Naive B cell (primary cell): ENCODE measurements at places on chromosomes 4 and X. TPM values are rescaled to one million over a fixed set of nuclear protein-coding genes. Genes with fewer than 3 reads are reported as not detected.

The WAS gene
- 12.7 TPM for polyA plus RNA-seq

The STK26 gene
- 56.7 TPM for polyA plus RNA-seq

The RBMXL3 gene
- not detected for polyA plus RNA-seq

The NOX1 gene
- polyA plus RNA-seq, result not detected

The MSMO1 gene
- polyA plus RNA-seq, result 23.6 TPM

DNA sequence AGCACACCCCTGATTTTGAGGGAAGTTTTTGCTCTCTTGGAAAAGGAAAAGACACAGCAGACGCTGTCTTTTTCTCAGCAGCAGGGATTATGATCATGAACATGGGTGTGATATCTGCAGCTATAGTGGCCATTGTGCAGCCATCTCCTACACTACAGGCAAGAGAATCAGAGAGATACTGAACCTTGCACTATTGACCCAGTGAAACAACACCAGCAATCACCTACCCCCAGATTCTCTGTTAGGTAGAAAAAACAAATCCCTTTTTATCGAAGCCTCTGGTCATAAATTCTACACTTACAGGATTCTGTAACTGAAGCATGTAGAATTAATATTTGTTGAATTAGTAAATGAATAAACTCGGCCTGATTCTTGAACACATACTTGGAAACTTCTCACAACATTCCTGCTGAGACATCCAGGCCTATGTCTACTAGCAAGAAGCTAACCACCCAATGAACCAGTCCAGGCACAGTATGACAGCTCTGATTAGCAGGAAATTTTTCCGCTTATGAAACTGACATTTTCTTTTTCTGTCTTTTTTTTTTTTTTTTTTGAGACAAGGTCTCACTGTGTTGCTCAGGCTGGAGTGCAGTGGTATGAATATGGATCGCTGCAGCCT is 5.0 kb upstream of the AFAP1 start:
- no peak for DNase-seq

- no peak for DNase-seq
Observed at GRCh38 chr4:14868426-14869395, 133.6 kb upstream of the CPEB2 start.

- DNase-seq, result no peak
Observed at GRCh38 chrX:55451626-55451989, 319 bp upstream of the MAGEH1 start.

GRCh38 chr4:100907465-100908454 is 389.9 kb upstream of the EMCN start:
- DNase-seq, result no peak

DNA sequence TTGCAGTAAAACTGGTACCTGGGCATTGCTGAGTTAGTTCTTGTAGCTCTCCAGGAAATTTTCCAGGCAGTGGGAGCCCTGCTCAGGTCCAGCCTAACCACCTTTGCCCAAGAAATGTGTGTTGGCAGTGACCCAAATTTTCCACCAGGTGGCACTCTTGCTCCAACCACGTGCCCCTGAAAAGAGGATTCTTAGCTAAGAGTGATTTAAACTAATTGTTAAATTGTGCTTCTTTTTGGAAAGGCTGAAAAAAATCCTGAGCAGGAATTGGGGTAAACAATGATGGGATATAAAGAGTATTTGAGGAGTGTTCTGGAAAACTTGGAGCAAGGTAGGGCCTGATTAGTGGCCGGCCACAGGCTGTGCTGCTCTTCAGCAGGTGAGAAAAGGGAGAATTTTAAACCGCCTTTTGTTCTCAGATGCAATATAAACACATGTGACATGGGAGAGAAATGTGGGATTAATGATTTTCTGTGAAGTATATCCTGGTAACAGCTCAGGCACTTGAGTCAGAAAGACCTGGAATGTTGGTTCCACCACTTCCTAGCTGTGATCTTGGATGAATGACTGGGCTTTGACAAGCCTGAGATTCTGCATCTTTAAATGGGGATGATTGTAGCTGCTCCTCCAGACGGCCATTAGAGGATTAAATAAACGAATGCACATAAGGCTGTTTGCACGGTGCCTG is 219.6 kb downstream of the PTTG2 start:
- peak; percentile 62 for DNase-seq

GRCh38 chr4:79763486-79764075 is 309.4 kb downstream of the ANTXR2 start:
- DNase-seq, result no peak
